Colonic mucosa (tissue), 4 donors: ENCODE measurements at places on chromosomes 2 and 18.
A peak's percentile ranks its signal among the peaks of the same experiment; 100 is the strongest.

- DNase-seq = no peak
Measured at GRCh38 chr18:23712445-23712844, 23.2 kb downstream of the LAMA3 start.

GRCh38 chr2:176407706-176408105 is 138.5 kb downstream of the MTX2 start:
- DNase-seq = no peak

DNA sequence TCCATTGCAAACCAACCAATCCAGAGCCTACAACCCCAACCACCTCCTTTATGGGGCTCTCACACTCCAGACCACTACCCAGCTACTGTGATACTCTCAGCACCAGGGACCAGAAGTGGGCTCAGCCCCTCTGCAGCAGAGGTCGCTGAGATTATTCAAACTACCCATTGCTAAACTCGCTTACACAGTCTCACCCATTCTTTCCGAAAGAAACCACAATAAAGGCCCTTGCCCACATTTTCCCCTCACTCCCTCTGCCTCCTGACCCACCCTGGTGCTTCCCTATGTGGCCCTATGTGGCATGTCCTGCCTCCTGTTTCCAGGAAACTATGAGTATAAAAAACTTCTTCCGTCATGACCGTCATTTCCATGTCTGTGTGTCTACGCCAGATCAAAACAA is 10.7 kb downstream of the TEX51 start:
- peak; percentile 7 for DNase-seq

DNA sequence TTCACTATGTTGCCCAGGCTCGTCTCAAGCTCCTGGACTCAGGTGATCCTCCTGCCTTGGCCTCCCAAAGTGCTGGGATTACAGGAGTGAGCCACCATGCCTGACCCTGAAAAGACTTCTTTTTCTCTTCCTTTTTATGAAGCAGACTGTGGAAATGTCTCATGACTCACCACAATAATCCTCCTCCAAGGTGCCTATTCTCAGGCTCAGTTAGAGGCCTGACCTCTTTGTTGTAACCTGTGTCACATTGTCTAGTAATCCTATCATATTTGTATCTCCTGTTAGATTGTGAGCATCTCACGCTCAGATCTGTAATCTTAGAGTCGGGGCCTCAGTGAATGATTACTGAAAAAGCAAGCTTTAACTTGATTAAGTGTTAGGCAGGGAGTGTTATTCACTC is 18.3 kb upstream of the TAF4B start:
- DNase-seq = no peak

GRCh38 chr2:158392687-158393086 is 63.9 kb downstream of the CCDC148 start:
- no peak for DNase-seq

DNA sequence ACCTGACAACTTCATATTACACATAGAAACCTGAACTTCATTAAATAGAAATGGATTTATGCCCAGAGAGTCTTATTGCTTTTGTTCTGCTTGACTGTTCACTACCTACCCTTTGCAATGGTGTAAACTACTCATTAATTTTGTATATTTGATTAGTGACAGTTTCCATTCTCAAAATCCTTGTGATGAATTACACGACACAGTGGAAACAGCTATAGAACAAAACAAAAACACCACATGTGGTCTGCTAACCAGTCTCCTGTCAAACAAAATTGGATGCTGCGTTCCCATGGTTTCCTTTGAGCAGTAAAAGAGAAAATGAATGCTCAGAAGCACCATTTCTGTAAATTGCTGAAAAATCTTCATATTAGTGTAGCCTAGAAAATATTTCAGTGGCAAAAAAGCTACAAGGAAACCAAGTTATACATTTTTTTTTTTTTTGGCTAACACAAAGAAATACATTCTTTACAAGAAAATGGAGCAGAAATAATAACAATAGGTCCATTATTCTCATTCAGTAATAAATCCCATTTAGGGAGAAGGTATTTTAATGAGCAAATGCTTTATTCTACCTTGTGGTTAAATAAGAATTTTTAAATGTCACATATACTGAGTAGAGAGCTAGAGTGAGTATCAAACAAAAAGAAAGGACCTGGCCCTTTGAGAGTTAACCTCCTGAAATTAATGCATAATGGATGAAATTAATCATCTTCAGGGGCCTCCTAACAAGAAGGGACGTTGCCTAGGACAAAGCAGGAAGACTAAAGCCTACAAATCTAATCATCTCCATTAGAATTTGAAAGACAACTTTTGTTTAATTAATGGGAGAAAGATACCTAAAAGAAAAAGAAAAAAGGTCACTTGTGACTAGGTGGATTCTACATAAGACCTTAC is 355.1 kb upstream of the ZC3H15 start:
- no peak for DNase-seq

DNA sequence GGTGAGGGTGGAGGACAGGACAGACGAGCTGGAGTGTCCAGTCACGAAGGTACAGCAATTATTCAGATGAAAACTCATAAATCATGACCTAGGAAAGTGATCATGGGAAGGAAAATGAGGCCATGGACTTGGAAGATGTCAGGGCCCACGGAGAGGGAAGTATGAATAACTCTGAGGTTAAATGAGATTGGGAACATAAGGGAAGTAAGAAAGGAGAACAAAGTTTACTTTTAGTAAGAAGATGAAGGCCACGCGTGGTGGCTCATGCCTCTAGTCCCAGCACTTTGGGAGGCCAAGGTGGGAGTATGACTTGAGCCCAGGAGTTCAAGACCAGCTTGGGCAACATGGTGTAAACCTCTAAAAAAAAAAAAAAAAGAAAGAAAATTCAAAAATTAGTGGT is 56.2 kb downstream of the AQP4 start:
- no peak for DNase-seq

DNA sequence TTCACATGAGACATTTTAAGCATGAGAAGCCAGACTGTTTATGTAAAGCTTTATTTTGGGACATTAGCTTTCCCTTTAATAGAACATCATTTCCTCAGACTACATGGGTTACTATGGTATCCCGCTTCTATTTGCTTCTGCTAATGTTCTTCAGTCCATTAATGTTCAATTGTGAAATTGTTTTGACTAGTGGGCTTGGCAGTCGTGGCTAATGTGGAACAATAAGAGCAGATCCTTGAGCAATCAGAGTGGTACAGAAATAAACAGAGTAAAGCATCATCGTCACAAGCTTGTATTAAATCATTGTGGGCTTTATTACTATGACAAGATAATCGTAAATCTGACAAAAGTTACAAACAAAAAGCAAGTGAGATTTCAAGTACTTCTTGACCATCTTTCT is 60.2 kb downstream of the PDE1A start:
- no peak for DNase-seq

- DNase-seq = no peak
Measured at GRCh38 chr2:60552851-60553494, 481 bp downstream of the BCL11A start.

DNA sequence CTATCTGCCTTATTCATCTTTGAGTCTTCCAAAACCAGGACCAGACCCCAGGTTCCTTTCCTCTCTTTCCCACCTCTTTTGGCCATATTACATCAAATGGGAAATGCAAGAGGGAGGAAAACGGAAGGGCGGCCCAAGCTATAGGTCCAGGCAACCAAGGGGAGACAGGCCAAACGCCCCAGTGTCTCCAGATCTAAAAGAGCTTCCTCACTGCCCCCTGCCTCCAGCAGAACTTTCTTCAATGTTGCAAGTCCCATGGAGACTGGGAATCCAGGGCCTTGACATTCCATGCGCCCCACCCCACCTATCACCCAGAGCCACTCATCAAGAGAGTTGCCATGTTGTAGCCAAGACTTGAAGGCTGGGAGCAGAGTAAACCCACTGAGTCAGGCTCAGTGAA is 15.4 kb downstream of the TNS1 start:
- DNase-seq = no peak

DNA sequence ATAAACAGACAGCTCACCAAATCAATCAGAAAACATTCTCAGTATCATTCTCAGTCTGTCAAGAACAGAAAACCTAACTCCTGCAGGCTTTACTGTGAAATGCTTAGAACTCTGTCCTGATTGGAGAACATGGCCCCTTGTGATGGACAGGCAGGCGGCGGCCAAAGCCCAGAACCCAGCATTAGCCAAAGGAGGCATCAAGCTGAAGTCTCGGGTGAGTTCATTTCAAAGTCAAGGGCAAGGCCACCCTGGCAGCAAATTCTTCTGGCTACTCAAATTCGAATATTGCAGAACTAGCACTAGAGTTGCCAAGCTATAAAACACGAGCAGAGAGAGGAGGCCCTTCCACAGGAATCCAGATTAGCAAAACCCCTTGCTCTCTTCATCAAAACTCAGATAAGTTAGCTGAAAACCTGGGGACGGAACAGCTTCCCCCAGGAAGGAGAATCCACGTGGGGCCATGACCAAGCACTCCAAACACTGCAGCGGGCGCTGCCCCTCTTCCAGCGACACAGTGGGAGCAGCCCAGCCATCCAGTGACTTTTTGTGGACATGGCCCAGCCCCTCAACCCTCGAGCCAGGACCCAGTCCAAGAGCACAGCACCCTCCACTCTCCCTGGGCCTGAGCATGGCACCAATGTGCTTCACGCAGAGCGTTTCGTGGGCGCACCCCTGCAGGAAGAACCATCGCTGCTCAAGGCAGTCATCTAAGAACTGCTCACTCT is 98.6 kb downstream of the HDAC4 start:
- no peak for DNase-seq

DNA sequence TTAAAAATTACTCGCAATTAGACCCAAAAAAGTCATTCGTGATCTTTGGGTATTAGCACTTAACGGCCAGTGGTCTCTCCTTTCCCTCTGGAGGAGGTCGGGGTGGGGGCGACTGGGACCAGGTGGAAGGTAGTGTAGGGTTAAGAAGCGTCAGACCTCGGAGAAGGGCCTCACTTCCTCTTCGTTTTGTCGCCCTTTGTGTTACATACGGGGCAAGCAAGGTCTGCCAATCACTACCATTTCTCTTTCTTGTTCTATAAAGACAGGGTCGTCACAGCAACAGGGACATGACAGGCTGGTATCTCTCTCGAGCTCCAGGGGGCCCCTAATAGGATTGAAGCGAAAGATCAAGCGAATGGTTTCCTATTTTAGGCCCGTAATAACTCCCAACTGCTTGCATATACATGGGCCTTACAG is 136.6 kb downstream of the INSIG2 start:
- DNase-seq = no peak

DNA sequence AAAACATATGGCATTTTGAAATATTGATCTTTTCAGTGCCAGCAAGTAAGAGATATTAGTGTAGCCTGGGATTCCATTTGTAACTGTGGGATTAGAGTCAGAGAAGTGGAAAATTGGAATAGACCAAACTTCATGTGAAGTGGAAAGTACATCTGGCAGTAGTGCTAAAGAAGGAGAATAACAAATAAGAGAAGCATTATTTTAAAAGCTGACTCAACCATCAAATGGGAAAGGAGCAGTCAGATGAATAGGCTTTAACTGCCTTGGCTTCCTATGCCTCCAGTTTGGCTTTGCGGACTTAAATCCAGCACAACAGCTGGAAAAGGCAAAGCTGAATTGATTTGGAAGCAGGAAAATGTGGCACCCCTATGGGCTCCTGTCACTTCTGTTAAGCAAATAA is 623.1 kb downstream of the TSN start:
- no peak for DNase-seq
